ENCODE measurements at places on chromosomes 11 and 22.

- DNase-seq = no peak
These were observed 36.5 kb upstream of the APLNR start for GRCh38 chr11:57273448-57274058.

DNA sequence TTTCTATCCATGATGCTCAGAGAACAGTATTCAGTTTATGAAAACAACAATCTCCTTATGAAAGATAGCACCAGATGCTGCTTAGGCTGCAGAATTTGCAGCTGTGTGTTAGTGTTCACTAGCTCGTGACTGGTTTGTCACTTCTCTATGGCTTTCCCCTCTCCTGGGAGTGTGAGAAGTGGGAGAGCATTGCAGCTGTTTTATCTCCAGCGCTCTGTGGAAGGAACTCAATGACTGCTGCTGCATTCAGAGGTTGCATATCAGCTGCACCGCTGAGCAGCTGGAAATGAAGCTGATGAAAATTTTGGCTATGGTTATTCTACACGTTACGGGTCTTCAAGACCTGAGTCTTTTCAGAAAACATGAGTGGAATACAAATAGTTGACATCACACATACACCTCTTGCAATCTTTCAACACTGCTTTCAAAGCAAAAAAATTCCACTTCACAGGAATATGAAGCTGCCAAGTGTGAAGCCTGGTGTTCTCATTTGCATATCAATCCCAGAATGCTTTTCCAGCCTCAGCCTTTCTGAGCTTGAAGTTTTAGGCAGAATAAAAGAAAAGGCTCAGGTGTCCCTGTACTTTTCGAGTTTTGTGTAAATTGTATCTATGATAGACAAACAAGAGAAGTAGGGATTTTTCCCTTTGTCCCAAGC is 149.3 kb upstream of the DDI1 start:
- DNase-seq = peak; percentile 17

DNA sequence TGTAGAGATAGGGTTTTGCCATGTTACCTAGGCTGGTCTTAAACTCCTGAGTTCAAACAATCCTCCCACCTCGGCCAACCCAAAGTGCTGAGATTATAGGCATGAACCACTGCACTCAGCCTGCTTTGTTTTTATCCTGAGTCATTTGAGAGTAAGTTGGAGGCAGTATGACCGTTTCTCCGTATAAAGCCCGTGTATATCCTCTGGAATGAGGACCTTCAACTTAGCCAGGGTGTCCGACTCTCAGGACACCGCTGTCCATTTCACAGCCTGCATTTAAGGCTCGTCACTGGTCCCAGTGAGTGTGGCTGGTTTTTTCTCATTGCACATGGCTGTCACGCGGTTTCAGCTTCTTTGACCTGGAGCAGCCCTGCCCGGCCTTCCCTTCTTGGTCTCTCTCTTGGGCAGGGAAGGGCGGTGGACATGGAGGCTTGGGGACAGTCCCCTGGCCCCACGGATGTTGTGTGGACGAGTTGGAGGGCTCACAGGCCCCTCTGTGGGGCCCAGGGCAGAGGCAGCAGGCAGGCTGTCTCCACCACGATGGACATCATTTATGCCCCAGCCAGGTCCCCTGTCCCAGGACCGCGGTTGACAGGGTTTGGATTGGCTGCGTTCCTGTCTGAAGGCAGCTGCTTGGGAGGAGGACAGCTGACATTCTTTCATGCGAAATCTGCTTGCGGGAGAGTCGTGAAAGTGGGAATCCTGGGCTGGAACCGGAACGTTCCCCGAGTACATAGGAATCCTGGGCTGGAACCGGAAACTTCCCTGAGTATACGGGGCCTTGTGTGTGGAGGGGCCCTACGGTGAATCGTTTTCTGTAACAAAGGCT is 93.3 kb downstream of the KCNQ1 start:
- no peak for DNase-seq

DNA sequence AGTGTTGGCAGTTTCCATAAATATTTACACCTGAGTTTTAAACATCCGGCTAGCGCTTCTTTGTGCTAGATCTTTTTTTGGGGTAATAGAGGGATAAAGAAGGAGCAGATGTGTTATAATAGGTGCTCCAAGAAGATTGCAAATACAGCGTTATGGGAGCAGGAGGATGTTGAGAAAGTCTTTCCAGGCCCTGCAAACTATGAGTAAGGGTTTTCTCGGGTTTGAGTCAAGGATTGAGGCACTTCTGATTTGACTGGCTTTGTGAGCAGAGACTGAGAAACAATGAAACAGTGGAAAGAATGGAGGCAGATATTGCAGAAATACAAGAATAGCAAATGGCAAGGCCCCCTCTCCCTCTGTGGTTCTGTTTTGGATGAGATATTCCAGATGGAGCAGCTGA is 155.0 kb upstream of the TIMP3 start:
- DNase-seq = no peak

- no peak for DNase-seq
These were observed 268.6 kb upstream of the PDGFD start for GRCh38 chr11:104432526-104432925.

DNA sequence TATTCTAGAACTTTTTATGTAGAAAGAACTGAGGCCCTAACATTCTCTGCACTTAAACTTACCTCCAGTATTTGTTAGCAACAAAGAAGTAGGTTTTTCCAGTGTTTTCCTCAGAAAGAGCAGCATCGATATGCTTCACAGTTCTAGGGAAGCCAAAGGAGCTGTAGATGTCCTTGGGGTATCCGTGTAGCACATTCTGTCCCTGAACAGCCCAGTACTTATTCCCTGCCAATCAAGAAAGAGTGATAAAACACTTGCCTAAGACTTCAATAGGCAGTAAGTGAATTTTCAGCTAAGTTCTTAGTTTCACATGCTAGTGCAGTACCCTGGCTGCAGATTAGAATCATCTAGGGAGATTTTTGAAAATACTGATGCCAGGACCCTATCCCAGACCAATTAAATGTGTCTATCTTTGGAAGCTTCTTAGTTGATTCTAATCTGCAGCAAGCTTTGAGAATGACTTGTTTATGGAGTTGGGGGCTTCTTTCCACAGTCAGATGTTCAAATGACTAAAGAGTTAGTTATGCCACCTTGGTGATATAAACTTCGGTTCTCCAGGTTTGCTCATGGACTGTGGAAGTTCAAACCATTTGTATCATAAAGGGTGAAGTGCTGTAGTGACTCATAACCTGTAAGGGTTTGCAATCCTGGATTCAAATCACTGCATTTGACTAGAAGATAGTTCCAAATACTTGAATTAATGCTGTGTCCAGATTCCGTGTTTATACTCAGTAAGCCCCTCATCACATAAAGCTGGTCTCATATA is 6.5 kb downstream of the MMP1 start:
- no peak for DNase-seq

DNA sequence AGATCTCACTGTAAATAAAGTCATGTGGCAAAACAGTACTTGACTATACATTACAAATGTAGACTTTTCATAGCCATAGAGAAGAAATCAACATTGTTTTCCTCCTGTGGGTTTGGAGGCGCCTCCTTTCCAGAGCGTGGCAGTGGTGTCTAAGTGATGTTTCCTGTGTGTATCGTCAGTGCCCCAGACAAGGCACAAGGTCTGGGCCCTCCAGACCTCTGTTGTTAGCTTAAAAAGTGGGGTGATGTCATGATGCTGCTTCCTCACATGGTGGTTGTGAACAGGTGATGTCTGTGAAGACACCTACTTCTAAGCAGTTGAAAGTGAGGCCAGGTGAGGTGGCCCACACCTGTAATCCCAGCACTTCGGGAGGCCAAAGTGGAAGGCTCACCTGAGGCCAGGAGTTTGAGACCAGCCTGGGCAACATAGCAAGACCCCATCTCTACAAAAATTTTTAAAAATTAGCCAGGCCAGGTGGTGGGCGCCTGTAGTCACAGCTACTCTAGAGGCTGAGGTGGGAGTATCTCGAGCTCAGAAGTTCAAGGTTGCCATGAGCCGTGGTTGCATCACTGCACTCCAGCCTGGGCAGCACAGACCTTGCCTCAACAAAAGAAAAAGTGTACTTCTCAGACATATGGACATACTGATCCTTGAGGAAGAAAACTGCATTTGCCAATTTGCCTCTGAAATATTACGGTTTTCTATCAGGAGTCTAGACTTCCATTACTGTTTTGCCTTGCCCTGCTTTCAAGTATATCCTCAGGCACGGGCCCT is 15.7 kb downstream of the NUP50 start:
- no peak for DNase-seq

DNA sequence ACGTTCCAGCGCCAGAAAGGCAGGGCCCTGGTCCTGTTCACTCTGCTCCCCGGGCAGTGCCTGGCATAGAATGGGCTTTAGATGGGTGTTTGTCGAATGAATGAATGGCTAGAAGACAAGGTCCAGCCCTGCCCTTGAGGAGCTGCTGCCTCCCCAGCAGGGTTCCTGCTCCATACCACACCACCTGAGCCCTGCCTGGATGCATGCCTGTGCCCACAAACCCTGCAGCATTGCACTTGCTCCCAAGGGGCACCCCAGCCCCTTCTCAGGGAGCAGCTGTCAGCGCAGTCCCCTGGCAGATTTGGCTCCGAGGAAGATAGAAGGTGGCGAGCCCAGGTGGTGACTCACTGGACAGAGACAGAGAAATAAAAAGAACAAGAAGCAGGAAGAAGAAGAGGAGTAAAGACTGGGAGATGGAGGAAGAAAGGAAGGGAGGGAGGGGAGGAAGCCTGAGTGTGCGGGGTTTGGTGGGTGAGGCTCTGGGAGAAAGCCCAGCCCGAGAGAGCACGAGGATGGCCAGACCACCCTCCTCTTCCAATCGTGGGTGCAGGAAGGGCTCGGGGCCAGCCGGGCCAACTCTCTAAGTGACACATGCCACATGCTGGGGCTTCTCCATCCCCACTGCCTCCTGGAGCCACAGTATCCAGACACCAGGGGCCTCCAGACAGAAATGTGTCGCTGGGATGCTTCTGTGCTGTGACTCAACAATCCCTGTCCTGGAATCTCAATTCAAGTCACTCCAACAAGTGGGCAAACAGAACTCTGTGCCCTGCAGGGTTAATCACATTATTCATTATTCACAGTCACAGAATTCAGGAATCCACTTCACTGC is 1474.3 kb downstream of the BRD1 start:
- DNase-seq = no peak

DNA sequence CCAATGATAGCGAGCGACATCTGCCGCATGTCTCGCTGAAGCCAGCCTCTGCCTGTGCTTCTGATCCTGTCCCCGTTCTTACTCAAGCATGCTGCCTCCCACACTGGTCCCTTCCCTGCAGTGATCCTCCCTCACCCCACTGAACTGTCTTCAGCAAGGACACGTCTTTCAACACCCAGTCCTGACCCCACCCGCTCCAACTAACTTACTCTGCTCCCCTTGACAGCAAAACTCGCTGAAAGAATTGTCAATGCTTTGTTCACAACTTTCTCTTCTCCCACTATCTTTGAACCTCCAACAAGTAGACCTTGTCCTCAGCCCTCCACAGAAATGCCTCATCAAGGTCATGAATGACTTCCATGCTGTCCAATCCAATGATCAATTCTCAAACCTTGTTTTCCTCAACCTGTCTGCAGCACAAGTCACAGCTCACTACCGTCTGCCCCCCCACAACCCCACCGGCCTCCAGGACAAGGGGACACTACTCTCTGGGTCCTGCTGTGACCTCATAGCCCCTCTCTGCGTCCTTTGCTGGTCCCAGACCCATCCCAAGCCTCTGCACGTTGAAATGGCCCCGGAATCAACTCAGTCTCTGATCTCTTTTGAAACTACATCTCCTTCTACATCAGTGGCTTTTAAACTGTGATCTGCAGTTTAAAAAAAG is 108.0 kb downstream of the MICAL3 start:
- DNase-seq = no peak

DNA sequence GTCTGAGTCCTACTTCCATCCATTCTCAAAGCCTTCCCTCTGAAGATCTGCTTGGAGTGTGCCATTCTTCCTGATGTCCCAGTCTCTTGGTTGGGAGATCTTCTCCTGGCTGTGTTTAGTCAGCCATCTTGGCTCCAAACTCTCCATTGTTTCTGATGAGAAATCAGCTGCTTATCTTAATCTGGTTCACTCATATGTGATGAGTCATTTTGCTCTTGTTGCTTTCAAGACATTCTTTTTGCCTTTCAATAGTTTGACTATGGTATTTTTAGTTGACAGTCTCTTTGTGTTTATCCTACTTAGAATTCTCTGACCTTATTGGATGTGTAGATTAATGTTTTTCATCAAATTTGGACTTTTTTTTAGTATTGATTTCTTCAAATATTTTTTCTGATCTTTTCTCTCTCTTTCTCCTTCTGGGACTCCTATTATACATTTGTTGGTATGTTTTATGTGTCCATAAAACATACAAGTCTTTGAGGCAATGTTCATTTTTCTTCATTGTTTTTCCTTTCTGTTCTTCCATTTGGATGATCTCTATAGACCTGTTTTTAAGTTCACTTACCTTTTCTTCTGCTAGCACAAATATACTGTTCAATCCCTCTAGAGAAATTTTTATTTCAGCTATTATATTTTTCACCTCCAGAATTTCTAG is 77.2 kb upstream of the CLPB start:
- no peak for DNase-seq

DNA sequence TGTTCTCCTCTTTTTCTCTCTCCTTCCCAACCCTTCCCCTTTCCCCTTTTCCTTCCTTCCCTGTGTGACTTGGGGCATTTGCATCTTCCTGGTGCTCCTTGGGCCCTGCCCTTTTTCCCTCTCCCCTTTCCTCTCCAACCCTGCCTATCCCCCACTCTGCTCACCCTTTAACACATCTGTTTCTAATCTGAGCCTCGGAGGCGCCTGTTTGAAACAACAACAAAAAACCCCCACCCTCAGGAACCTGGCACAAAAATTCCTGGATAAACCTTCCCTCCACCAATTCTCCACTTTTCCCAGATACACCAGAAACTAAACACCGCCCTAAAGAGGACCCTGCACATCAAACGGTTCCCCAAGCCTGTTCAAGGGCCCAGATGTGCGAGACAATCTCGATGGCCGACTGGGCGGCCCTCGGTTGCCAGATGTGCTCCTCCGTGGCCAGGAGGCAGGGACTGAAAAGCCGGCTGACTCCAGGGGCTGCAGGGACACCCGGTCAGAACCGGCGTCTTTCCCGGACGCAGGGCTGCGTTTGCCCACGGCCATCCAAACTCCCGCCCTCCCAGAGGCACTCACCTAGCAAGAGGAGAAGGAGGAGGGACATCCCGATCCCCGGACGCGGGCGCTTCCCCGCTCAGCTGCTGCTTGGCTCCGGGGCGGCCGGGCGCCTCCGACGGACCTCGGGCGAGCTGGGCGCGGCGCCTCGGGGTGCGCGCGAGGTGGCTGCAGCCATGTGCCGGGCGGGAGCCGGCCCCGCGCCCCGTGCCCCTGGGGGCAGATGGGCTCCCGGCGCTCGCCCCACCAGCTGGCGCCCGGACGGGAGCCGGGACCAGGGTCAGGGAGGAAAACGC is 486 bp downstream of the CLMP start:
- DNase-seq = no peak

- DNase-seq = no peak
These were observed 1.7 kb downstream of the AP1B1 start for GRCh38 chr22:29386708-29387107.

Measured in spinal cord (tissue), 10 donors.